H9 (cell line): ENCODE measurements at places on chromosomes 13 and 19.

- DNase-seq: no peak
Measured at GRCh38 chr13:49409008-49409407, 34.9 kb downstream of the CAB39L start.

DNA sequence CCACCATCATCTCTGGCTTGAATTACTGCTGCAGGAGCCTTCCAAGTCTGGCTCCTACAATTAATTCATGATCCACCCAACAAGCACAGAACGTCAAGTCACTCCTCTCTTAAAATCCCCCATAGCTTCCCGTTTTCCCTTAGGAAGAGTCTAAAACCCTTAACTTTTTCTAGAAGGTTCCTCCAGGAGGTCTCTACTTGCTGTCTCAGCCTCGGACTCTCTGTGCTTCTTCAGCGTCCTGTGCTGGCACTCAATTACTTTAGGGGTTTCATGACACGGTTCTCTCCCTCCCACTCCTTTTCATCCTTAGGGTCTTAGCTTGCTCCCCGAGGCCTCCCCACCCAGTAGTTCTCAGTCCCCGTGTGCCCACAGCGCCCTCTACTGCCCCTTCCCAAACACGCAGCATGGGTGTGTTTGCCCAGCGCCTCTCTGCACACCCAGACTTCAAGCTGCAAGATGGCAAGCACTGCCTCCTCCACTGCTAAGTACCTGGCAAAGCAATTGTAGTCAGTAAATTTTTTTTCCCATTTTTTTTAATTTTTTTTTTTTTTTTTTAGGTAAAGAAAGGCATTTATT lies 25.8 kb upstream of the MAP3K10 start:
- DNase-seq: peak; percentile 89

DNA sequence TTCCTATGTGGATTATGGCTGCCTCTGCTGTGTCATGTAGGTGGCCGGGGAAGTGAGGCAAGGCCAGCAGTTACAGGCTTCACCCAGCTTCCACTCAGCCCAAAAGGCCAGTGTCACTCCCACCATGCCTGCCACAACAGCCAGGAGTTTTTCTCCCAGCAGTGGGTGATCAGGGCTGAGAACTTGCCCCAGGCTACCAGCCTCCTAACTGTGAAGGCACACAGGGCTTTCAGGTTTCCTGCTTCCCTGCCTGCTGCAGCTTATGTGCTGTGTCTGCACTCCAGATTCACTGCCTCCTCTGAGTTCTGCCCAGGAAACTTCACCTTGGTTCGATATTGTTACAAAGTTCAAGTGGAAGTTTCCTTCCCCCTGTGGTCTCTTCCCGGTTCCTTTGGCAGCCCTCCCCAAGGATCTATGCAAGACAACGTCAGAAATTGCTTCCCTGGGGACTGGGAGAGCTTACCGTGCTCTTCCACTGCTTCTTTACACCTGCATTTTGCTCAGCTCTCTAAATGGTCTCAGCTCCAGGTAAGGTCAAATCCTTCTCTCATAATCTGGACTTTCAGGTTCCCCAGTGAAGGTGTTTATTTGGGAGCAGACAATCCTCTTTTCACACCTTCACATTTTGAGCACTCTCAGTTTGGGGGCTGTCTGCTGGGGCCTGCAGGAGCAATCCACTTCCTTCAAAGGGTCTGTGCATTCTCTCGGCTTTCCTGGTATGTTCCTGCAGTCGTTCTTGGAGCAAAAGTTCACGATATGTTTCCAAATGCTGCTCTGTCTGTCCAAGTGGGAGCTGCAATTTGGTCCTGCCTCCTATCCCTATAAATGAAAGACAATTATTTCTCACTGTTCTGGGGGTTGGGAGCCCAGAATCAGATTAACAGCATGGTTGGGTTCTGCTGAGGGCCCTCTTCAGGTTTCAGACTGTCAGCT lies 1730.1 kb upstream of the PRR20A start:
- DNase-seq: peak; percentile 30

DNA sequence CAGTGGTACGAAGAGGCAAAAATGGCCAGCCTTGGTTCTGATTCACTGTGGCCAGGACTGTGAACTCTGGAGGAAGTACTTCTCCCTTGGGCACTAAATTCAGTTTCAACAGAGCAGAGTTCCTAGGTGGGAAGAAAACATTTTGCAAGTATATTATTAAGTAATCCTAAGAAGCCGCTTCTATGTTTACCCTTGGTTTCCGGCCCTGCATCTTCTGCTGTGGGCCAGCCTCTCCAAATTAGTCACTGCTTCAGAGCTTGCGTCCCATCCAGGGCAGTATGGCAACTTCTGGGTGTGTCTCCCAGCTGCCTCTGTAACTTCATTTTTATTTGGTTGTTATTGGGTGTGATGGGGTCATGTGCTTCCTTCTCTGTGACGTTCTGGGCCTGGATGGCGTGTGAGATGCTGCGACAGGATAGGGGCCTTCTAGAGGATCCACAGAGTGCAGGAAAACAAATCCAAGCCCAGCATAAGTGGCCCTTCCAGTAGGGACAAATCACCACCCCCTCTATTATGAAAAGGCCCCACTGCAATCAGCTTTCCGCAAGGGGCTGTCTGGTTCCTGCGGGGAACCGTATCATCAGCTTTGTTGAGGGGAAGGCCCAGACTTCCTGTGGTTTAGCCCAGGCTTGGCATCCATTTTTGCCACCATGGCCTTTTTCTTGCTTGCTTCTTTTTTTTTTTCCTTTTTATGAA lies 55.1 kb upstream of the C1QTNF9 start:
- DNase-seq: no peak

DNA sequence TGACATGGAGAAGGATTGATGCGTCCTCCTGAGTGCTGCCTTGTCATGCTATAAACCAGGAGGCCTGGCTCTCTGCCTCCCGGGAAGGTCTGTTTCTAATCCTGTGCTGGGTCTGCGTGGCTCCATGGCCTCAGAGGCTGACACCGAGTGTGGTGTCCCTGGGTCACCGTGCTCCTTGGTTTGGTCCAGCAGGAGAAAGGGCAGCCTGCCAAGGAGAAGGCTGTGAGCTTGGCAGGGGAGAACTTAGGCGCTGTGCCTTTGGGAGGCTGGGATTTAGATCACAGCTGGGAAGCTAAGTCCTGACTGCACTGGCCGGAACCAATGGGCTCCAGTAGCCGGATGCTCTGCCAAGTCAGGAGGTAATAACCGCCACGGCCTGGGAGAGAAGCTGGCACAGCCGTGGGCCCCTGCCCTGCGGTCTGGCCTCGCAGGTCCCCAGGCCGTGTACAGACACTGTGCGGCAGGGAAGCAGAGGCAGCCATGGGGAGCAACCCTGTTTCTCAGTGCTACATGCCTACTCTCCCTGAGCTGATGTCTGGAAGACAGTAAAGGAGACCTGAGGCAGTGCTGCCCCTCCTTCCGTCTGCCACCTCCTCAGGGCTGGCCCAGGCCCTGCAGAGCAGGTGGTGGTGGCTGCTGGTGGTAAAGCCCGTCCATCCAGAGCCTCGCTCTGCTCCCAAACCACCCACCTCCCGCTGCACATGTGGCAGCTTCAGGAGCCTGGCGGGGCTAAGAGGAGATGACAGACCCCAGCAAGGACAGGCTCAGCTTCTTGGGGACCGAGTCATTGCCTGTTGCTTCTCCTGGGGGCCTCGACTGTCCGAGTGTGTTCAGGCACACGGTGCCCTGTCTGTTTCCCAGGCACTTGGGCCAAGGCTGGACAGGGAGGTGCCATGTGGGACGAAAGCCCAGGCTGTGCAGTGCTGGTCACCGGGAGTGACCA lies 44.9 kb downstream of the C13orf46 start:
- peak; percentile 22 for DNase-seq

GRCh38 chr13:35714121-35714520 lies 237.6 kb upstream of the MAB21L1 start:
- DNase-seq: no peak

DNA sequence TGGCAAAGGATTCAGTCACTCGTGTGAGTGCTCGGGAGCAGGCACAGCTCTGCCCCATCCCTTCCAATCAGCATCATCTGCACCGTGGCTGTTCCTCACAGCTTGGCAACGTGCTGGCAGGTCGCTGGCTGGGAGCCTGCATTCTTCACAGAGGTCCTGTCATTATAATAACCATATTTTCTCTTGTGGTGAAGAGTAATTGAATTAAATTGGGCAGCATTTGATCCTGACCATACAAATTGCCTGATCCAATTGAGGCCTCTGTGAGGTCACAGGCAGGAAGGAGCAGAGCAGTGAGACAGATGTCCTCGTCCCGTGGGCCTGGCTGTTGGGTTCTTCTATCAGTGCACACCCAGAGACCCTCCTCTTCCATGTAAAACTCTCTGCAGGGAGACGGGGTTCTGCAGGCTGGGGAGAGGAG lies 407.8 kb downstream of the COG6 start:
- no peak for DNase-seq
